ENCODE measurements at places on chromosomes 11 and 22.

DNA sequence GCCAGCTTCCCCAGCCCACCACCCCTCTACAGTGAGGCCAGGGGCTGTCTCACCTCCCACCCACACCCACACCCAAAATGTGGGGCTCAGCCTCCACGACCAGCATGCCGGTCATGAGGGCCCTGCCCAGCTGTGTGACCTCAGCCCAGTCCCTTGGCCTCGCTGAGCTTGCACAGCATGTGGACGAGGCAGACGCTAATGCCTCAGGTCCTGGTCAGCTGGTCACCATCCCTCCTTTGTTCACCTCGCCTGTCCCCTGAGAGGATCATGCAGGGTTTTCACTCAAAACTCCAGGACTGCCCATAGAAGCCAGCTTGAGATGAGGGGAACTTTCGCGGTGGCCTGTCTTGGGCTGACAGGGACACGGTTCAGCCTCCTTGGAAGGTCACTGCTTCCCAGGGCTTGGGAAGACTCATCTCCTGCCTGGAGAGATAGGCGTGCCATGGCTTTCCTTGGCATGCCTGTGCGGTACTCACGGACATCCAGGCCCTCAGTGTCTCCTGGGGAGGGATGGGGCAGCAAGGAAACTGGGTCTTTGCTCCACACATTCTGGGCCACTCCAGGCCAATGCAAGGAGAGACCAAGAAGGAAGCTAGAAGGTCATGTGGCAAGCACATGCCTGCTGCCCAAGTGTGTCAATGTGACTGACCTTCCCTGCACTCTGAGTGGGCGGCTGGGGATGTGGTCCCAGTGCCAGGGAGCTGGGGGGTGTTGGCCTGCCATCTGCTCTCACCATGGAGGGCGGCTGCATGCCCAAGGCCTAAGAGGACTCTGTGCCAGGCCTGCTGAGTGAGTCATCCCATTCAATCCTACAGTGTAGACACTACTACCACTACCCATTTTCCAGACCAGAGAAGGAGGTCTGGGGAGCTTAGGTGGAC is 3.2 kb upstream of the RTN4R start:
- no peak for DNase-seq
- H3K4me3 ChIP-seq: no peak overlapping the region
- no peak overlapping the region for H3K27ac ChIP-seq
- H3K36me3 ChIP-seq: no peaks in the 10 kb centered on the region

- no peaks in the 10 kb centered on the region for H3K36me3 ChIP-seq
- H3K4me3 ChIP-seq: no peak overlapping the region
- H3K4me1 ChIP-seq: peaks cover 4% of the 10 kb centered on the region
- H3K27me3 ChIP-seq: no peaks in the 10 kb centered on the region
- no peak for DNase-seq
These were observed 118.2 kb downstream of the ABTB2 start for GRCh38 chr11:34239465-34240149.

- no peak for DNase-seq
- no peaks in the 10 kb centered on the region for H3K4me1 ChIP-seq
- no peak overlapping the region for H3K27ac ChIP-seq
- no peaks in the 10 kb centered on the region for H3K27me3 ChIP-seq
- no peaks in the 10 kb centered on the region for H3K36me3 ChIP-seq
These were observed 17.6 kb downstream of the ANO1 start for GRCh38 chr11:70095541-70096252.

DNA sequence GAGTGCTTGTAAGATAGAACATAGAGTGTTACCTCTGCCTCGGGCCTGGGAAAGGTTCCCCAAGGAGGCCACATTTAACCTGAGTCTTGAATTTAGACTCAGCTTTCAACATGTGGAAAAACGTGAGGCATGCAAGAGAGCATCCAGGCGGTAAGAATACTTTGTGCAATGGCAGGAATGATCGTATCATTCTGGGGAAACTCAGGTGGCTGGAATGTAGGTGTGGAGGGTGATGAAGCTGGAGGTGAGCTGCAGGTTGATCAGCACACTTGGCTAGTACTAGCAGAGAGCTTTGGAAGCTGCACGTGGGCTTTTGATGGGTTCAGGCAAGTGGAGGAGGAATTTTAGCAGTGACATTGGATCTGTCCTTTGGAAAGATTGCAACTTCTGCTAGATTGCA is 270.3 kb upstream of the RAG2 start:
- no peak overlapping the region for H3K27ac ChIP-seq
- H3K27me3 ChIP-seq: no peaks in the 10 kb centered on the region
- H3K4me1 ChIP-seq: no peaks in the 10 kb centered on the region
- DNase-seq: no peak
- H3K4me3 ChIP-seq: no peak overlapping the region

DNA sequence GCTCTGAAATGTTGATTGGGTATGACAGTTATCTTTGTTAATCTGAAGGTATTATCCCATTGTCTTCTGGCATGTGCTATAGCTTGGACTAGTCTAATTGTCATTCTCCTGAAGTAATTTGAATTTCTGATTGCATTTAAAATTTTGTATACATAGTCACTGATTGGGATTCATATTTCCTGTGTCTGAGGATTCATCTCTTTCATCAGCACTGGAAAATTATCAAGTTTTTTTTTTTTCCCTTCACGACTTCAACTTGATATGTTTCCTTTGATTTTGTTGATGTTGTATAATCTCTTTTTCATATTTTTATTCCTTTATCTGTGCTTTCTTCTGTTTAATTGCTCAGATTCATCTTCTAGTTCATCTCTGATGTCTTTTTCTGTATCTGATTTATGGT is 104.1 kb downstream of the DDX10 start:
- no peak for DNase-seq
- no peak overlapping the region for H3K27ac ChIP-seq
- no peak overlapping the region for H3K4me3 ChIP-seq
- H3K4me1 ChIP-seq: no peaks in the 10 kb centered on the region

- H3K36me3 ChIP-seq: no peaks in the 10 kb centered on the region
- no peak for DNase-seq
- no peak overlapping the region for H3K4me3 ChIP-seq
- peaks cover 40% of the 10 kb centered on the region for H3K4me1 ChIP-seq
These were observed 8.9 kb downstream of the ZDHHC8 start for GRCh38 chr22:20140521-20140964.

GRCh38 chr11:75406338-75406777 is 7.0 kb downstream of the RPS3 start:
- DNase-seq: no peak
- H3K4me1 ChIP-seq: peaks cover 31% of the 10 kb centered on the region
- no peaks in the 10 kb centered on the region for H3K27me3 ChIP-seq
- no peak overlapping the region for H3K27ac ChIP-seq

- peak overlapping the region; percentile 29 for H3K27ac ChIP-seq
- H3K36me3 ChIP-seq: peaks cover 28% of the 10 kb centered on the region
- H3K27me3 ChIP-seq: no peaks in the 10 kb centered on the region
- H3K4me3 ChIP-seq: peak overlapping the region; percentile 52
- DNase-seq: no peak
These were observed 1.1 kb downstream of the PELI3 start for GRCh38 chr11:66467756-66468155.

DNA sequence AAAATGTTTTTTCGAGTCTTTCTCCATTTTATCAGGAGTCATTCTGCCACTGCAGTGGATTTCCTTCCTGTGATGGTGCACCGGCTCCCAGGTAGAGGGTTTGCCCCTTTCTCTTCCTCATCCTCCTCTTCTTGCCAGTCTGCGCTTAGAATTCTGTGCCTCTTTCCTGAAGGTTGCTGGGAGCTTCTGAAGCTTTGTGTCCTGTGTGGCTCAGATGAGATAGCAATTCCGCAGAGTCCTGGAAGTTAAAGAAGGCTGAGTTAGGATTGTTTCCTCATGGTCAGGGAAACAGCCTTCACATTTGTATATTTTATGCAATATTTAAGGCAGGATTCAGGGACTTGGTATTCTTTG is 264 bp downstream of the BCO2 start:
- no peaks in the 10 kb centered on the region for H3K4me1 ChIP-seq
- DNase-seq: no peak
- peak overlapping the region; percentile 70 for H3K27ac ChIP-seq

- H3K4me3 ChIP-seq: no peak overlapping the region
- H3K27me3 ChIP-seq: no peaks in the 10 kb centered on the region
- H3K36me3 ChIP-seq: no peaks in the 10 kb centered on the region
- DNase-seq: no peak
- H3K4me1 ChIP-seq: no peaks in the 10 kb centered on the region
These were observed 336.1 kb upstream of the C11orf87 start for GRCh38 chr11:109085708-109086373.
